Esophagus squamous epithelium (tissue), 5 donors: ENCODE measurements at places on chromosomes 2 and 18. TPM values are rescaled to one million over a fixed set of nuclear protein-coding genes. Genes with fewer than 3 reads are reported as not detected.

DNA sequence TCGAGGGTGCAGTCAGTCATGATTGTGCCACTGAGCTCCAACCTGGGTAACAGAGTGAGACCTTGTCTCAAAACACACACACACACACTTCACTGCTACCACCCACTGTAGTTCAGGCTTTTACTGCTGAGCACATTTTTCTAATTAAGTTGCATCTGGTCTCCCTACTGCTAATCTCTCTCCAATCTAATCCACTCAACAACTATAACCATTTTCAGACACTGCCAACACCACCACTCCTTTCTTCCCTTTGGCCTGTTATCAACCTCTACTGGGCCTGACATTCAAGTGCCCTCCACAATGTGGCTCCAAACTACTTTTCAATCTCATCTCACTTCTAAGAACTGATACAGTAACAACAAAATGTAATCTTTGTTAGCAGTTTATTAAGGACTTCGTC, 44.8 kb downstream of the RMP24 start:
- H3K27me3 ChIP-seq, result no peaks in the 10 kb centered on the region
- no peak for DNase-seq
- H3K36me3 ChIP-seq, result no peaks in the 10 kb centered on the region
- H3K4me3 ChIP-seq, result no peak overlapping the region
- no peak overlapping the region for H3K27ac ChIP-seq

- no peak overlapping the region for H3K4me3 ChIP-seq
- no peaks in the 10 kb centered on the region for H3K4me1 ChIP-seq
- H3K36me3 ChIP-seq, result no peaks in the 10 kb centered on the region
- DNase-seq, result no peak
- H3K27me3 ChIP-seq, result no peaks in the 10 kb centered on the region
- no peak overlapping the region for H3K27ac ChIP-seq
Observed at GRCh38 chr18:10322435-10322834, 132.0 kb upstream of the APCDD1 start.

DNA sequence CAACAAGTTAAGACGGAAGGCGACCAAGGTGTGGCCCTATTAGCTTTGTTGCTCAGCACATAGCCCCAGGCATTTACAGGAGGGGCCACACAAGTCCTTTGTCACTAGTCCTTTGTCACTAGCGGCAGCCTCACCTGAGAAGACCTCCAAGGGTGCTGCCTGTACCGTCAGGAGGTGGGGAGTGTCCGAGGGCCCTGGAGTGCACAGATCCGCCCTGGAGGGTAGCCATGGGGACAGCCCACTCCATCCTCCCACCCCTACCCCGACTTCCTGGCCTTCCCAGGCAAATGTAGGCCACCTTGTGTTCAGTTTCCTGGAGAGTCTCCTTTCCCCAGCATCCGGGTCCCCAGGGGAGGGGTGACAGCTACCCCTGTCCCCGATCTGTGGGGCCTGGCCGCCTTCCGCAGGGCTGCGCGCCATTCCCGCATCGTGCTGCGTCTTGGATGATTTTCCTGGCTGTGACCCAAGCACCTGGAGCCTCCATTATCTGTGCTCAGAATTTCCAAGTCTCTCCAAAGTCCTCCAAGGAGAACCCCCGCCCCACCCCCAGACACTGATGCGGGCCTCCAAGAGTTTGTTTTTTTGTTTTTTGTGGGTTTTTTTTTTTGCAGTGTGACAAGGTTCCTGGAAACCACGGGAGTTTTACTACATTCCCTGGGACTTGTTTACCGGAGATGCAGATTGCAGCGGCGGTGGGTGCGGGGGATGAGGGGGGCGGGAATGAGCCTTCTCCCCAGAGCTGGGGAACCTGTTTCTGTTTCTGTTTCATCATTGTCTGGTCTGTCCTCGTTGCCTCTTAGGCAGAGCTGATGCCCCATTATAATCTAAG, 28.6 kb downstream of the TEX44 start:
- H3K36me3 ChIP-seq, result no peaks in the 10 kb centered on the region
- no peak for DNase-seq
- H3K27ac ChIP-seq, result peak overlapping the region; percentile 79
- H3K4me1 ChIP-seq, result peaks cover 23% of the 10 kb centered on the region

The NPPC gene
- total RNA-seq, result 0.49 TPM

The CD28 gene
- total RNA-seq, result 0.42 TPM

The NEU4 gene
- total RNA-seq, result not detected

- peaks cover 3% of the 10 kb centered on the region for H3K4me1 ChIP-seq
- H3K36me3 ChIP-seq, result no peaks in the 10 kb centered on the region
- DNase-seq, result no peak
Observed at GRCh38 chr2:207539470-207539869, 9.7 kb downstream of the CREB1 start.

GRCh38 chr2:88698498-88699233, 7.2 kb downstream of the RPIA start:
- H3K4me3 ChIP-seq, result no peak overlapping the region
- peak overlapping the region; percentile 76 for H3K27ac ChIP-seq
- H3K36me3 ChIP-seq, result no peaks in the 10 kb centered on the region
- no peaks in the 10 kb centered on the region for H3K27me3 ChIP-seq
- DNase-seq, result no peak
- H3K4me1 ChIP-seq, result peaks cover 66% of the 10 kb centered on the region

GRCh38 chr2:231288590-231288989, 90.2 kb downstream of the ARMC9 start:
- H3K27ac ChIP-seq, result no peak overlapping the region
- no peaks in the 10 kb centered on the region for H3K27me3 ChIP-seq
- H3K4me1 ChIP-seq, result no peaks in the 10 kb centered on the region
- H3K4me3 ChIP-seq, result no peak overlapping the region
- H3K36me3 ChIP-seq, result no peaks in the 10 kb centered on the region

DNA sequence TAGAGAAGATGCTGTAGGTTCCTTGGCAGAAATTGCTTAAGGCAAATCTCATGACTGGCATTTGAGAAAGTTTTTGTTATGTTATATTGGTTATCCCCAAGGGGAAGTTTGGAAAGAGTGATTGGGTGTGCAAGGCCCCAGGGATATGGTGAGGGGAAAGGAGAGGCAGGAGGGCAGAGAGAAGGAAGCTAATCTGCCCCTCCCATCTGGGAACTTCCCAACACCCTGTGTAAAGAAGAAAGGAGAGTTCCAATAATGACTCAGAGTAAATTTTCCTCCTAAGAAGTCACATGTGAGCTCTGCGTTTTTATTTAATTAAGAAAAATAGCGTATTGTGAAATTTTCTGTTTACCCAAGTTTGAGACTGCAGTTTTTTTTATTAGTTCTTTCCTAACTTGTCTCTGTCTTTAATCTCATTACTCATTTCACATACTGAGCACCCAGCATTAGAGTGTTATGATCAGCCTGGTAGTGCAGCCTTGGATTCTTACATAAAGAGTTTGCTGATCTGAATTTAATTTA, 3.1 kb upstream of the KYNU start:
- H3K27me3 ChIP-seq, result no peaks in the 10 kb centered on the region
- no peak for DNase-seq
- no peaks in the 10 kb centered on the region for H3K36me3 ChIP-seq
- no peak overlapping the region for H3K4me3 ChIP-seq
- peak overlapping the region; percentile 85 for H3K27ac ChIP-seq
- H3K4me1 ChIP-seq, result peaks cover 57% of the 10 kb centered on the region

DNA sequence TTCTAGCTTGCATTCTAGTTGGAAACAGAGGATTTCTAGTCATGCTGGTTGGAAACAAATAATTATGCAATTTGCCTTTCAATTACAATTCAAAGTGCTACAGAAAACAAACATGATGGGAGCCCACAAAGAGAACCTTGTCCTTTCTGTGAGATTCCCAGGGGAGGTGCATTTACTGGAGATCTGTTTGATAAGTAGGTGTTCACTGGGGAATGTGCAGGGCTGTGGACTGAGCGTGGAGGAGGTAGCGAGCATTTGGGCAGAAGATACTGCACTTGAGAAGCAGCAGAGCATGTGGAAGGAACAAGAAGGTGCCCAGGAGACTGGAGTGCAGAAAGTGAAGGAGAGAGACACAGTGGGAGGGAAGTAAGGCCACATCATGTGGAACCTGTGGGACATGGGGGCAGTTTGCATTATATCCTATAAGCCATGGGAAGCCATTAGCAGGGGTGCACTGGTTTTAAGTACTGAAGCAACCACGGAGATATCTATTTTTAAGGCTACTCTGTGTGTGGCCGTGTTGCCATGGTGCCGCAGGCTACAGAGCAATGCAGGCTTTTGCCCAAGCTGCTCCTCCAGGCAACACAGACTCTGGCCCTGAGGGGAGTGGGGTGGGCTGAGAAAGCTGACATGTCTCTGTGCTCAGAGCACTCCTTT, 154.0 kb downstream of the ANTXR1 start:
- no peak overlapping the region for H3K27ac ChIP-seq
- H3K4me3 ChIP-seq, result no peak overlapping the region
- no peak for DNase-seq
- H3K4me1 ChIP-seq, result peaks cover 29% of the 10 kb centered on the region
- H3K36me3 ChIP-seq, result no peaks in the 10 kb centered on the region
- H3K27me3 ChIP-seq, result no peaks in the 10 kb centered on the region

GRCh38 chr2:12361506-12361905, 355.2 kb upstream of the TRIB2 start:
- H3K36me3 ChIP-seq, result no peaks in the 10 kb centered on the region
- H3K27ac ChIP-seq, result no peak overlapping the region
- peaks cover 2% of the 10 kb centered on the region for H3K27me3 ChIP-seq
- H3K4me3 ChIP-seq, result no peak overlapping the region
- DNase-seq, result no peak

DNA sequence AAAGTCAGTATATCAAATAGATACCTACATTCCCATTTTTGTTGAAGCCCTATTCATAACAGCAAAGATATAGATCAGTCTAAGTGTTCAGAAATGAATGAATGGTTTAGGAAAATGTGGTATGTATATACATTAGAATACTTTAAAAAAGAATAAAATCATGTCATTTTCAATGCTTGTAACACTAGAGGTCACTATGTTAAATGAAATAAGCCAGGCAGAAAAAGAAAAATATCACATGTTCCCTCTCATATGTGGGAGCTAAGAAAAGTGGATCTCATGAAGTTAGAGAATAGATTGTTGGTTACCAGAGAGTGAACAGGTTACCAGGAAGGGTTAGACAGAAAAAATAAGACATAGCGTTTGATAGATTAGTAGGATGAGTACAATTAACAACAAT, 1111.0 kb upstream of the SLC39A10 start:
- H3K36me3 ChIP-seq, result no peaks in the 10 kb centered on the region
- DNase-seq, result no peak
- no peaks in the 10 kb centered on the region for H3K4me1 ChIP-seq

DNA sequence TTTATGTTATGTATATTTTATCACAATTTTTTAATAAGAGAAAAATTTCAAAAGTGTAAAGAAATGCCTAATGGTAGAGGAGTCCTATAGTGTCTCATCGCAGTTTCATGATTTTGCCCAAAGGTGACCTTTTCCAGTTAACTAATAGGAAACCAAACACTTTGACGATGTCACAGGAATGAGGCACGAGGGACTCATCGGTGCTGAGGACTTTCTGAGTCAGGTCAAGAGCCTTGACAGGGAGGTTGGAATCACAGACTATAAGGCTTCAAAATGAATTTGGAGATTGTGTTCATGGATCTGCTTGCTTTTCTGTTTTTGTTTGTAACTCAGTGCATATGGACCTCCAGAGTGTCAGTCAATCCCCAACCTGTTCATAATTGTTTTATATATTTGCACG, 15.1 kb upstream of the RTTN start:
- no peak overlapping the region for H3K4me3 ChIP-seq
- no peaks in the 10 kb centered on the region for H3K36me3 ChIP-seq
- H3K27me3 ChIP-seq, result peaks cover 9% of the 10 kb centered on the region
- DNase-seq, result no peak
- no peaks in the 10 kb centered on the region for H3K4me1 ChIP-seq
- no peak overlapping the region for H3K27ac ChIP-seq

GRCh38 chr2:60125611-60126426, 427.6 kb downstream of the BCL11A start:
- H3K27me3 ChIP-seq, result no peaks in the 10 kb centered on the region
- no peaks in the 10 kb centered on the region for H3K4me1 ChIP-seq
- no peaks in the 10 kb centered on the region for H3K36me3 ChIP-seq
- no peak for DNase-seq
- H3K4me3 ChIP-seq, result no peak overlapping the region

The AKAIN1 gene
- total RNA-seq, result not detected

The KDM3A gene
- total RNA-seq, result 60.7 TPM

The GCC2 gene
- 31.9 TPM for total RNA-seq

DNA sequence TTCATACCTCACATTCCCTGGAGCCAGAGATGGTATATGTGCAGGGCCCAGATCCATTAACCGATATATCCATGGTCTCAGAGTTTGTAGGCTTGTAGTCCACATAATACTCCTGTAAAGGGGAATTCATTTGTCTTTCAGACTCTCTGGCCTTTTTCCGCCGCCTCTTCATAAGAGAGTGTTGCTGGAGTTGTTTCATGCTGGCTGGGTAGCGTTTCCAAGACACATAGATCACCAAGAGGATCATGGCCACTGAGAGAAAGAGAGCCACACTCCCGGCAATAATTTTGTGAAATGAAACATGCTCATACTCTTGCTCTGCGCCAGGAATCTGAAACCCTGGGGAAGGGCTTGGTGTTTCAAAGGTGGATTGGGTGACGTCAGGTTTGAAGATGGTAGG, 3.9 kb downstream of the LRRTM4 start:
- DNase-seq, result no peak
- H3K36me3 ChIP-seq, result no peaks in the 10 kb centered on the region
- H3K27ac ChIP-seq, result no peak overlapping the region
- no peak overlapping the region for H3K4me3 ChIP-seq

The RSAD2 gene
- total RNA-seq, result 4.3 TPM

The EFR3B gene
- total RNA-seq, result under 0.01 TPM

DNA sequence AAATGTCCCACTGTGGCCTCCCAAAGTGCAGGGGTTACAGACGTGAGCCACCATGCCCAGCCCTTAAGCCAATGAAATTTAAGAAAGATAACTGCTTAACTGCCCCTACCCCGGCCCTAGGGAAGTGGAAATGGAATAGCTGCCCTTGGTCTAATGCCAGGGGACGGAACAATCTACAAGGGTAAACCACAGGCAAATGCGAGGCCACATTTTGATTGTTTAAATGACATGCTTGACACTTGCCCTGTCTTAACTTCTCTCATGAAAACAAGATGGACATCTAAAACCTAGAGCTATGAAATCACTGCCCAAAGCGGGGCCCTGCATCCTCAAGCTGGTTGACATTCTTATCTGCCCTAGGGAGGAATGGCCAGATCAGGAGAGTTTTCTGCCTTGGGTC, 5.5 kb upstream of the ITSN2 start:
- no peak overlapping the region for H3K4me3 ChIP-seq
- peaks cover 20% of the 10 kb centered on the region for H3K4me1 ChIP-seq
- H3K27ac ChIP-seq, result peak overlapping the region; percentile 83
- no peak for DNase-seq

The SIGLEC15 gene
- total RNA-seq, result not detected

The HAT1 gene
- 28.8 TPM for total RNA-seq

GRCh38 chr18:39481281-39481680, 1915.7 kb upstream of the CELF4 start:
- H3K4me3 ChIP-seq, result no peak overlapping the region
- H3K36me3 ChIP-seq, result no peaks in the 10 kb centered on the region
- H3K4me1 ChIP-seq, result no peaks in the 10 kb centered on the region
- no peak for DNase-seq
- no peaks in the 10 kb centered on the region for H3K27me3 ChIP-seq

The ASNSD1 gene
- 72.0 TPM for total RNA-seq

The HOXD8 gene
- 1.2 TPM for total RNA-seq

The GALNT3 gene
- 28.4 TPM for total RNA-seq
